Stimulated activated CD8-positive, alpha-beta memory T cell treated with anti-CD3 and anti-CD28 coated beads, Interleukin-4, amount 100 ng/mL, for 48 hours (primary cell): ENCODE measurements at places on chromosomes 7 and 10.

- DNase-seq, result no peak
Observed at GRCh38 chr7:2037808-2038522, 194.8 kb downstream of the MAD1L1 start.

GRCh38 chr7:65962033-65962432, 20.0 kb downstream of the GUSB start:
- no peak for DNase-seq

- DNase-seq, result no peak
Observed at GRCh38 chr10:5662708-5663579, 3.5 kb downstream of the ASB13 start.

- no peak for DNase-seq
Observed at GRCh38 chr7:151342102-151342646, 562 bp downstream of the NUB1 start.

DNA sequence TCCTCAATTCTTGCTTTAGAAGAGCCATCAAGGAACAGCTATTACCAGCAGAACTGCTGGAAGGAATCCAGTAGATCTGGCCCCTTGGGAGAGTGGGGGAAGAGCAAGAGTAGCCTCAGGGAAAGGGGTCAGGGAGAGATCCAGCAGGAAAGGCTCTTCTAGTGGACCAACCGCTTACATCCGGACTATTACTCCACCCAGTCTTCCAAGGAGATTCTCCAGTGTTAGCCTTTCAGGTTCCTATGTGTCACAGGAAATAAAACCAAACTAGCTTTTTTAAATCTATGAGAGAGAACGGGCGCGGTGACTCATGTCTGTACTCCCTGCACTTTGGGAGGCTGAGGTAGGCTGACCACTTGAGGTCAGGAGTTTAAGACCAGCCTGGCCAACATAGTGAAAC, 34.3 kb downstream of the TET1 start:
- no peak for DNase-seq

- DNase-seq, result no peak
Observed at GRCh38 chr10:70174058-70174741, 3.9 kb upstream of the SAR1A start.

GRCh38 chr7:52500841-52501240, 534.6 kb upstream of the POM121L12 start:
- DNase-seq, result no peak

- no peak for DNase-seq
Observed at GRCh38 chr7:83166781-83167180, 4.1 kb upstream of the PCLO start.

- no peak for DNase-seq
Observed at GRCh38 chr10:82221601-82222149, 346.7 kb downstream of the NRG3 start.

- no peak for DNase-seq
Observed at GRCh38 chr10:5904227-5904626, 14.2 kb downstream of the FBH1 start.

DNA sequence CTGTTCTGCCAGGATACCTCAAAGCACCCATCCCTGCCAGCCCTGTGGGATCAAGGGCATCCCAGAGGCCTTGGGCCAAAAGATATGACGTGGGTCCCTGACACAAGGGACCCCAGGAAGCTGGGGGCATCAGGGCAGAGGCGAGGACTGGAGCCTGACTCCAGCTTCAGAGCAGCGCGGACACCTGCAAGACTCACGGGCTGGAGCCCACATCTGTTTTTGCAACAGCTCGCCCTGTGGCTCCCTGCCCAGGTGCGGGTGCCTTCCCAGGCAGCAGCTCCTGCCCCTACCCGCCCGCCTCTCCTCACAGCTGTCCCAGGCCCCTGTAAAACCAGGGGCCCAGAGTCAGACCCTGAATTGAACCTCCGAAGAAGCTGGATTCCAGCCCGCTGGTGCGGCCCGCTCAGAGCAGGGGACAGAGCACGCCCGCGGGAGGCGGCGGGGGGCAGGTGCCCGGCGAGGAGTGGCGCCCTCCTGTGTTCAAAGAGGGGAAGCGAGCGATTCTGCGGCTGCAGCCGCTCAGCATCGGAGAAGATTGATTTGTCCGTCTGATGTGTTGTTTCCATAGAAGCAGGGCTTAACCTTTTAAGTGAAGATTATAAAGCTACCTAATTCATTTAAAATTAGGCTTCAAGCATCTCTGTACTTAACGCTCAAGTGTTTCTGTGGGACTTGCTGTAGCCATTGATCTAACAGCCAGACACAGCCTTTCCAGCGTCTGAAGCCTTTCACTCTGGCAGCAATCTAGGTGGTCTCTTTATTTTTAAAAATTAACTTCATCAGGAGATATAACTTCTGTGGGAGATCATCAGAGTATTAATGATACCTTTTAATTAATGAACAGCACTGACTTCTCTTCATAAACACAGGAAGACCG, 88.4 kb downstream of the BEND7 start:
- DNase-seq, result peak; percentile 79

- DNase-seq, result no peak
Observed at GRCh38 chr10:124240839-124241291, 147.5 kb upstream of the CHST15 start.

- no peak for DNase-seq
Observed at GRCh38 chr7:1367501-1368183, 91.6 kb downstream of the MICALL2 start.

DNA sequence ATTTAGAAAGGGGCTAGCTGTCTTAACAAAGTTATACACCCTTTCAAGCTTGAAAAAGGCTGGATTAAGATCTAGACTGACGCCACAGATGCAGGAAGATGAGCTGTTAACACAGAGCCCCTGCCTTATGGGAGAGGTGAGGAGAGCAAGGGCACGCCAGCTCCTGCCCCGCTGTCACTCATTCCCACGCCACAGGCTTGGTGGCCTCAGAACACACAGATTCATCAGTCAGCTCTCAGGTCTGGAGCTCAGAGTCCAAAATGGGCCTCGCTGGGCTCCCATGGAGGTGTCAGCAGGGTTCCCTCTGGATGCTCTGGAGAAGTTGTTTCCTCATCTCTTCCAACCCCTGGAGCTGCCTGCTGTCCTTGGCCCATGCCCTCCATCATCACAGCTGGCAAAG, 554.2 kb downstream of the TCERG1L start:
- DNase-seq, result no peak

DNA sequence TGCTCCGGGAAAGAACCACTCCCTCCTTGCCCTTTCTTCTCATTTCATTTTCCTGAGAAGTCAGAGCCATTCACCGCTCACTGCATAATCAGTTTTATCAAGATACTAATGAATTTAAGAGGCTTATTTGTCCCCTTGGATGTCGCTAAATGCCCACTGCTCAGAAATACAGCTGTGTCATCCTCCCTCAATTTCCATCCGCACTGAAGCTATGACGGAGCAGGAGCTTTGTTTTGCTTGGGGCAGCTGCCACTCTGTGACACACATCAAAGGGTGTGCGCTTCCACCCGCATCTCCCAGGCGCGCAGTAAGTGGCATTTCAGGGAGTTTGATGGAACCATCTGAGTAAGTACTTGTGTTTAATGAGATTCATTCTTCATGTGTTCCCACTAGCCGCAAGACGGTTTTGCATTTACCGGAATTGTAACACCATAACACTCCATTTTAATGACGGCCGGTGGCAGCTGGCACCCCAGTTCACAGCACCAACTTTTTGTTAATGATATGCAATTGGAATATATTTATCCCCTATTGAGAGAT, 103.8 kb upstream of the PARD3 start:
- DNase-seq, result no peak

GRCh38 chr10:118383699-118384098, 41.6 kb upstream of the FAM204A start:
- no peak for DNase-seq

DNA sequence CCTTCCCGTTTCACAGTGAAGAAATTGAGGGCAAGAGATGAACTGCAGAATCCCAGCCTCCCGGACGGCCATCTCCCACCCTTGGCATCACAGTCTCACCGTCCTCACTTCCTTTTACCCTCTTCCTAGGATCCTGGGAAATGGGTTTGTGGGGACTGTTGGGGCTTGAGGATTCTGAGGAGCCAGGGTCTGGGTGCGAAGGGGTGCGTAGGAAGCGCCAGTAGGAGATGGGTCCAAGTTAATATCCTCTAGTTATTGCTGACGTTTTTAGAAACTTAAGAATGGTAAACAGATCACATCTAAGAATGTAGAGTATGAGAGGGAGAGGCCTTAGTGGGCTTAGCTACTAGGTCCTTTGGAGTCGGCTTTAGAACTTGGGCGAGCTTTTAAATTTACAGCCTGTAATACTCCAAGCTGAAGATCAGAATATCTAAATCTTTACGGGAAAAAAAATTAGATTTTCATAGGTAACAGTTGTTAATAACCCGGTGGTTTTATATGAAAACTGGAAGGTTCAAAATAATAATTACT, 696 bp downstream of the MALSU1 start:
- DNase-seq, result no peak

DNA sequence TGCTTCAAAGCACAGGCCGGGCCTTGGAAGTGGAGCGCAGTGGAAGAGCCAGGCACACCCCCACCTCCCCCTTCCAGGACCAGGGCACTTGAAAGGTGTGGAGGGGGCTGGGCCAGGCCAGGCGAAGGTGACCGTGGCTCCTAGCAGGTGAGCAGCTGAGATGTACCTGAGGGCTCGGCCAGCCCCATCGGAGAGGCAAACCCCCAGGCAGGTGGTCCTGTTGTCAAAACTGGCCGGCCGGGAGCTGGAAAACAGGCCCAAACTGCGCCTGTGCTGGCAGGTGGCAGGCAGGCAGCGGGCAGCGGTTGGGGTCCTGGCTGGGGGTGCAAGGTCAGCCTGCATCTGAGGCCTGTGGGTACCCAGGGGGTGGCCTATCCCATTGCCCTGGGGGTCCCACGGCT, 96.4 kb upstream of the DNAAF5 start:
- DNase-seq, result no peak

DNA sequence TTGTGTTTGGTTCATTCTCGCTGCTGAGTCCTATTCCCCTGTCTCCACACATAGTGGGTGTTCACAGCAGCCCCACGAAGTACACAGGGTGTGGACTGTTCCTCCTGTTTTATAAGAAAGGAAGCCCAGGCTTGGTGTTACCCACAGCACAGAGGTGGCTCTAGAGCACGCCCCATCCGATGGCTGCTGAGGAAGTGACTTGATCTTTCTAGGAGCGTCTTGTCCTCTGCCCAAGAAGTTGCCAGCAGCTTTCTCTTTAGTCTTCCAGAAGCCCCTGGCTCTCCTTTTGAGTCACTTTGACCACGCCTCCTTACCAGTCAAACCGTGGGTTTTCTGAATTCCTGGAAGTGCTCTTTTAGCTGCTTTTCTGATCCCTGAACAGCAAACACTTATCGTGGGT, 94.0 kb downstream of the GRK5 start:
- peak; percentile 77 for DNase-seq
